Activated CD4-positive, alpha-beta T cell treated with anti-CD3 and anti-CD28 coated beads, Interleukin-2, amount 50 U/mL, for 48 hours (primary cell): ENCODE measurements at places on chromosomes 3 and 15.

GRCh38 chr3:180278583-180279188 lies 241.9 kb upstream of the PEX5L start:
- DNase-seq, result no peak

GRCh38 chr3:116000311-116000710 lies 377.0 kb downstream of the GAP43 start:
- no peak for DNase-seq

- no peak for DNase-seq
These were observed 41.5 kb downstream of the IDH2 start for GRCh38 chr15:90060797-90061196.

- DNase-seq, result no peak
These were observed 1.4 kb downstream of the DLG1 start for GRCh38 chr3:197297002-197297401.

DNA sequence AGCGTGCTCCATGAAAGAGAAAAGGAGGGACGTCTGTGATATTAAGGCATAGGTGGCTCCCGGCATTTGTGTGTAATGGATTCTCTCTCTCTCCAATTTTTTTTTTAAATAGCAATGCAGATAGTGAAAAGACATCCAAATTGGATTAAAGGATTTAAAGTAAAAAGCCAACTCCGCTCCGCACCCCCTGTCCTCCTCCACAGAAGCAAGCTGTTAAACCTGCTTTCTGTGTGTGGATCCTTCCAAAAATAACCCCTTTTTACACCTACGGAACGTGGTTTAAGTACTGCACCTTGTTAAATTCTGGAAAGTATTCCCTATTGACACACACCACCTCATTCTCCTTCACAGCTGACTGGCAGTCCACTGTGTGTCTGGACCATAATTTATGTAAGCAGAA lies 61.6 kb downstream of the ST8SIA2 start:
- DNase-seq, result no peak

DNA sequence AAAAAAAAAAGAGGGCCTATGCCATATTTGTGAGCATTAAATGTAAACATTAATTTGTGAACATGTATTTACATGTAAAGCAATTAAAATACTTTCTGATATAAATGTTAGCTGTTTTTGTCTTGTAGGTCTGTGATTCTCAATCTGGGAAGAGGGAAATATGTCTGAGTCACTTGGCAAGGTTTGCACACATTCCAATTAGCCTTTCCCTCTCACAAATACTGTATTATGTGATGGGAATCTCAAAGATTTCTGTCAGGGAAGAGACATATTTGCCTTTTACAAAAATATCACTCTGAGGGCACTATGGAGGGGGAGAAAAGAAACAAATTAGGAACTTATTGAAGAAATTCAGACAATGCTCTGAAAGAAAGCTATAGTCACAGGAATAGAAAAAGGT lies 483.6 kb downstream of the GBE1 start:
- no peak for DNase-seq

DNA sequence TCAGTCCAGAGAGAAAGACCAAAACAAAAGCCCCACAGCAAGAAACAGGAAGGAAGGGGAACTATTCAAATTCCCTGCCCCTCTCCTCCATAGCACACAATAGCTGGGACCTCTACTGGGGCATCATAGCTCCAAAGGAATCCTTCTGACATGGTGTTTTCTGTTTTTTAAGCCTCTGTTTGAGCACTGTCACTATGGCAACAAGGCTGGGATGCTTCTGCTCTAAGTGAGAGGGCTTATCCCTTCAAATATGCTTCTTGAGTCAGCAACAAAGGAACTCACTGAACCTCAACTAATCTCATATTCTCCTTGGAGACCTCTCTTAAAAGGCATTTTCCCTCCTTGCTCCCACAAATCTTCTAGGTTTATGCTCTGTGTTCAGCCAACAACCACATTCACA lies 40.5 kb downstream of the MYLK start:
- DNase-seq, result no peak

DNA sequence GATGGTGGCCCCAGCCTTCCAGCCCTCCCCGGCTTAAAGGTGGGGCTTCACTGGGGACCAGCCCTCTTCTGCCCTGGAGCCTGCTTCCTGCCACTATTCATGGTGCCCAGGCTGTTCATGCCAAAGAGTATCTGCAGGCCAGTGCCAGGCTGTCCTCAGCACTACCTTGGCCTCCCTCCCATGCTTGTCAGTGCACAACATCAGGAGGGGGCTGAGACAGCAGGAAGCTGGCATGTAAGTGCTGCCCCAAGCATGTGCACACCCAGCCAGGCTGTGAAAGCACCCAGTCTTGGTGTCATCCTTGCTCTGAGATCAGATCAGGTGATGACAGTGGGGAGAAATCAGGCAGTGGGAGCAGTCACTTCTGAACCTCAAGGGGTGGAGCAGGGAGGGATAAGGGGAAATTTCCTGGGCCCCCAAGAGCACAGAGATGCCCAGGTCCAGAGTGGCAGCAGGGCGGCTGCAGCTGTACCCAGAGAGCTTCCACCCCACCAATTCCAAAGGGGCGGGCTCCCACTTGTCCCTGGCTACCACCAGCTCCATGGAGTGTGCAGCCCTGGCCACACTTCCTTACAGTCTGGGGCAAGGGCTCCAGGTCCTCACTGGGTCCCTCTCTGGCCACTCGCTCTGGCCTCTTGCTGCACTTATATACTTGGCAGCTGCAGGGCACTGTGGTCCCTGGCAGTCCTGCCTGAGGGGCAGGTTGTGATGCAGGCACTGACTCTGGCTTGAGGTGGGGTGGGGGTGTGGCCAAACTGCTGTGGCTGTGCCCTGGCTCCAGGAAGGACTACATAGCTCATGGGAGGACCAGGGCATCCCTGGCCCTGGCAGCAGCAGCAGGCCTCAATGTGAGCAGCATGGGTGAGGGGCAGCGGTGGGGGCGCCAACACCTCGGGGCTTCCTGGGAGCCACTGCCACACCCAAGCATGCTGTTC lies 91.4 kb upstream of the TNFSF10 start:
- DNase-seq, result no peak

- no peak for DNase-seq
These were observed 6.6 kb upstream of the ADGRG7 start for GRCh38 chr3:100602506-100603444.

DNA sequence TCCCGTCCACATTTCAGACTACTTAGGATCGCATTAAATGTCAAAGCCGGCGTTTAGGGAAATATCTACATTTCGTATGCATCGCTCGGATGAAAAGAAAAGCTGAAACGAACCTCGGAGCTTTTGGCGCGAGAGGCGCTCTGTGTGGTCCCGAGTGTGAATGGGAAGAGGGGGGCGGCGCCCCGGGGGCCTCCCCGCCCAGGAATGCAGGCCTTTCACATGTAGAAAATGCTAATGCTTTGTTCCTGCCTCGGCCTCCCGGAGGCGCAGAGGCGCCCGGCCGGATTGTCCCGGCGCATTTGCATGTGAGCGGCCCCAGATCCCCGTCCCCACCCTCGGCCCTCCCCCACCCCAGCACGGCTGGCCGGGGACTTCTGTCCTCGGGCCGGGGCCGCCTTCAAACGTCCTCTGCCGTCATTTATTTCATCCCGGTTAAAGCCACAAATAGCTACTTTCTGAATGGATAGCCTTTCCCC lies 37.0 kb upstream of the TRIM71 start:
- peak; percentile 34 for DNase-seq

DNA sequence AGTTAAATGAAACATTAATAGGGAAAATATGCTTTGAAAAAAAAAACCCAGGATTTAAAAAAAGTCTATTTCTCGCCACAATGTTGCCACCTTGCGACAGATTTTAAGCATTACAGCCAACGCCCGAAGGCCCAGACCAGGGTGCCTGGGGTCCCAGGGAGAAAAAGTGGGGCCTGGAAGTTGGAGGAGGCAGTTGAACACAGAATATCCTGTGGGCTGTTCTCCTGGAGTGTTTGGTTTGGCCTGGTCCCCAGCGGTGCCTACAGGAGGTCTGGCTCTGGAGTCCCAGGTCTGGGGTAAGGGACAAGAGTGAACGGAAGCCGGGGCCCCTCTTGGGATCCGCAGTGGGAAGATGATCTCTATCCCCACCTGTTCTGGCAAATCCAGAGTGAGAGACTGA lies 3.4 kb downstream of the RNU6-1 start:
- DNase-seq, result peak; percentile 63

GRCh38 chr15:42133886-42134502 lies 22.4 kb downstream of the PLA2G4F start:
- peak; percentile 68 for DNase-seq

- DNase-seq, result no peak
These were observed 5.1 kb downstream of the DUOX1 start for GRCh38 chr15:45134682-45135604.

GRCh38 chr15:75723171-75723846 lies 10.7 kb upstream of the CSPG4 start:
- DNase-seq, result no peak

GRCh38 chr3:186342197-186342596 lies 19.8 kb downstream of the DGKG start:
- no peak for DNase-seq

GRCh38 chr3:127616836-127617605 lies 12.0 kb upstream of the PODXL2 start:
- no peak for DNase-seq

DNA sequence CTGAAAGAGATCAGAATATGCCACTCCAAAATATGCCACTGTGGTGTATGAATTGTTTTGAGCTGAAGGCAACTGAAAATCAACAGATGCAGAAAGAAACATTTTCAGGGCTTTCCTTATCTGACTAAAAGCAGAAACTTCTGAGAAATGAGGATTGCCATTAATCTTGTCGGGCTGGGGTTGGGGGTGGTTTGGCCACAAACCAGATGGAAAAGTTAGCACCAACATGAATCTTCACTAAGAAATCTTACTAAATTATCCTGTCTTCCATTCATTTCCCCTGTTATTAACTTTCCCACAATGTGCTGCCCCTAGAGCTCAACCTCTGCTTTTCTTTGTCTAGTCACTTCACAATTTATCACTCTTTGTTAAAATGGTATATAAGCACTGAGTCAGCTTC lies 229.9 kb upstream of the GADL1 start:
- DNase-seq, result no peak

DNA sequence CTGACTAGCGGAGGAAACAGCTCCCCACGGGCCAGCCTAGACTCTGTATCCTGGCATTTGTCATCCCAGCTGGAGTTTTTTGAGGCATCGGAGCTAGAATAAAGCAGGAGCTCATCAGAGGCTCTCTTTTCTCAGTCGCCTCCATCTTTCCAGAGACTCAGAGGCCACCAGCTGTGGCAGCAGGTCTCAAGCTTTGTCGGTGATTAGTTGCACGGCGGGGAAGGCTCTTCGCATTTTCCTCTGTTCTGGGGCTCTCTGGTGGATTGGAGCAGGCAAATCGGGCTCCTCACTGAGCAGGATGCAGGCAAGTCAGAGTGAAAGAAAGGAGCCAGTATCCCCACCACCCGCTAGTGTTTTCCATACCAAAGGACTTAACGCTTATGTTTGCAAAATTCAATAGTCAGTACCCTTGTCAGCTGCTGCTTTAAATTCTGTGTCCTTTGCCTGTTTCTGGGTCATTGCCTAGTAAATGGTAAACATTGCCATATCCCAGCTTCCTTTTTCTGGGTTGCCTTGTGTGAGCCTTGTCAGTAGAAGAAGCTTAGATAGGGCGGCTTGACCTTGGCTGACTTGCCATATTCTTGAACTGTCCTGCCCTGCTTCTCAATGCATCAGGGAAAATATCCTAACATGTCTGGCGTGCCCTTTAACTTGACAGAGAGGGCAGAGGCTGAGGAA lies 127.1 kb downstream of the PTPRG start:
- no peak for DNase-seq

GRCh38 chr15:59372352-59373211 lies at the start of gene MYO1E:
MYO1E (minus strand) TSS chr15:59372871; CDS start chr15:59372500, 371 bp downstream.
- DNase-seq, result peak; percentile 32

DNA sequence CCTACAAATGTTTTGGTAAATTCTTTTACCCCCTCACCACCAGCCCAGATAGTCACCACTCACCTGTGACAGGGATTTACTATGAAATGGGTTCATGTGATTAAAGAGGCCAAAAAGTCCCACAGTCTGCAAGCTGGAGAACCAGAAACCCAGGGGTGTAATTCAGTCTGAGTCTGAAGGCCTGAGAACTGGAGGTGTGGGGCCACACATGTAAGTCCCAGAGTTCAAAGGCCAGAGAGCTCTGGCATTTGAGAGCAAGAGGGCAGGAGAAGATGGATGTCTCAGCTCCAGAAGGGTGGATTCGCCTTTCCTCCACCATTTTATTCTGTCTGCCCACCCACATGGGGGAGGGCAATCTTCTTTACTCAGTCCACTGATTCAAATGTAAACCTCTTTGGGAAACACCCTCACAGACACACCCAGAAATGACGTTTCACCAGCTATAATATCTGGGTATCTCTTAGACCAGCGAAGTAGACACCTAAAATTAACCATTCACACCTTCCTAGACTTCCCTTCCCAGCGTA lies 11.9 kb downstream of the RTP3 start:
- DNase-seq, result no peak

- no peak for DNase-seq
These were observed 209.5 kb upstream of the ALCAM start for GRCh38 chr3:105157067-105157765.

- peak; percentile 45 for DNase-seq
These were observed 737 bp upstream of the ITPR1 start for GRCh38 chr3:4492208-4493013.

GRCh38 chr15:92006186-92007028 lies 152.9 kb downstream of the SLCO3A1 start:
- no peak for DNase-seq

DNA sequence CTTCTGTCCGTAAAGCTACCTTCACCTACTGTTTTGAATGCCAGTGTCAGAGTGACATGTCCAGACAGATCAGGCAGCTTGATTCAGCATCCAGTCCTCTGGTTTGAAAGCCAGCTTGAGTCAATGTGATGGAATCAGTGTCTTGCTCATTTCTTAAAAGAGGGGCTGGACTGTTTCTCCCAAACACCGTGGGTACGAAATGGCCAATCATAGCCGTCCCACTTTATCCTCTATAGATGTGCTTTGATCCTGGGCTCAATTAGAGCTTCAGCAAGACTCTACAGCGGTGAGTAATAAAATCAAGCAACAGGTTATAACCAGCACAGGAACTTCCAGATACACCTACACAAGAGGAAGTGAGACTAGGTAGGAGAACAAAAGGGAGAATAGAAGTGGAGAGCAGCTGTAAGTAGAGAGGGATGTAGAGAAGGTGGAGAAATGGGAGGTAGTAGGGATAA lies 17.0 kb upstream of the OR5K1 start:
- DNase-seq, result no peak

GRCh38 chr15:68615301-68615700 lies 36.5 kb downstream of the CORO2B start:
- DNase-seq, result no peak

DNA sequence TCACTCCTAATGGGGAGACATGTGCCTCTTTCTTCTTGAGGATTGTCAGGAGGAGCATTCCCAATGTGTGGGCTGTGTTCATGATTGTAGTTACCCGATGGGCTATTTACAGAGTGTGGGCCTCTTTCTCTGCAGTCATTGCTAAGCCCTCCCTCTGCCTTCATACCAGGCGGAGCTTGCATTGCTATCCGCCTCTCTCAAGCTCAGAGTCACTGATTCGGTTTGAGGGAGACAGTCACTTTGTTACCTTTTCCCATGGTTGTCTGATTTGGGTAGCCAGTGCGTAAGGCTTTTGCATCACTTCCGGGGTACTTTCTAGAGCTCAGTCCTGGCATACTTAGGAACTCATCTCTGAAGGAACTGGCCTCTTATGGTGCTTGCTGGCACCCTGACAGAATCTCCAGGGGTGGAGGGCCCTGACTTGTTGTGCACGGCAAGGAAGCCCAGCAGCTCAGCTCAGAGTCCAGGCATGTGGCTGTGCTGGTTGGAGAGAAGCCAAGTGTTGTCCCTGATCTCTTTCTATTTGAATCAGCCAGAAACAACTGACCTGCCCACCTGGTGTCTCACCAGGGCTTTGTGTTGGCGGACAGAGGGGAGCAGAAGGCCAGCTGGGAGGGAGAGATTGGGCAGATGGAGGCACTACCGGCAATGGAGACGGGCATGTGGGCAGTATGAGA lies 79.8 kb downstream of the EPHB1 start:
- DNase-seq, result no peak
